ENCODE measurements at places on chromosomes 7 and 10.

DNA sequence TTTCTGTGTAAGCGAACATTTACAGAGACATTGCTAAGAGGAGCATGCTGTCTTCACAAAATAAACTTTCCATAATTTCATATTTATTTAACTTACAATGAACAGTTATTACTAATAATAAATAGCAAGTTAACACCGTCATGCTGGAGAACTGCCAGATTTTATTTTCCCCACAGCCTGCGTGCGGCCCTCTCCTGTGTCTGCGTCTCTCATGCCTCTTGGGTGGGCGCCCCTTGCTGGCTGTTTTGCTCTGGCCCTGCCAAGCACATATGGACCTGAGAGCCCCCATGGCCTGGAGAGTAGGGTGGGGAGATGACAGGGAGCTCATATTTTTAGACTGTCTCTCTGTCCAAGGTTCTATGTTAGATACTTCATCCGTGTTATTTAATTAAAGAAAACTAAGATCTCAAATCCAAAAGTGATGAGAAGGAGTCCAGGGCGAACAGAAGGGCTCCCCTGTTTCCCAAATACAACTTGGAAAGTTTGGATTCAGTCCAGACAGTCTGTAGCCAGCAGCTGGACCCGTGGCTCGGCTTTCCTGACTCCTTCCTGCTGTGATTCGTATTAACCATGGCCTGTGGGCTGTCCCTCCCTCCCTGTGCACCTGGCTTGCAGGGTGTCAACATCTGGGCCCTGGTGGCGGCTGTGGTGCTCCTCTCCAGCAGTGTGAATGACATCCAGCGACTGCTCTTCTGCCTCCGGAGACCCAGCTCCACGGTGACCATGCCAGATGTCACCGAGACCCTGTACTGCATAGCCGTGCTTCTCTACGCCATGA, 20.5 kb downstream of the FBH1 start:
- no peak for DNase-seq

GRCh38 chr10:103861505-103861904, 6.1 kb upstream of the SH3PXD2A start:
- no peak for DNase-seq

GRCh38 chr7:144436500-144436899, 33.0 kb upstream of the NOBOX start:
- no peak for DNase-seq

DNA sequence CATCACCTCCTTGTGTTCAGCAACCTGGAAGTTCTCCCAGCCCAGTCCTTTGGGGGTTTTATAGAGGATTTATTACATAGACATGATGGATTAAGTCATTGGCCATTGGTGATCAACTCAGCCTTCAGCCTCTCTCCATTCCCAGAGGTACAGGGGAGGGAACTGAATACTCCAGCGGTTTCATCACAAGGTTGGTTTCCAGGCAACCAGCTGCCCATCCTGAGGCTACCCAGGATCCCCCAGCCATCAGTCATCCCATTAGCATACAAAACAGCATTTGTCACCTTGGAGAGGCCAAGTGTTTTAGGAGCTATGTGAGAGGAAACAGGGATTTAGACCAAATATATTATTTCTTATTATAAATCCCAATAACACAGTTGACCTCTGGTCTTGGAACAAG, 584.8 kb upstream of the NRP1 start:
- no peak for DNase-seq

DNA sequence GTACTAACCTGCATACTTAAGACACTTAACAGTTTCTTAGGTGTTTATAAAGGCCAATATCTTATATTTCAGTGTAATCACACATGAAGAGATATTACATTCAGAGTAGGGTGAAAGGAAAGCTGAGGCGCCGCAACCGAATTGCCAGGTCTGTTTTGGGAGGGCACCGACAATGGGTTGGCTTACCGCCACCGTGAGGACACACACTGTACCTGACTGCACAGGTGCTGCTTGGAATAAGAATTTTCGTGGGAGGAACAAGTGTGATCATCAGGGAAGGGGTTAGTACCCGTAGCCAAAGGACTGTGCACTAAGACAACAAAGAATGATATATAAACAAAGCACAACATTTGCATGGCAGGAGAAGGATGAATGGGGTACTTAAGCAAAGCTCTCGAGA, 591.8 kb downstream of the SUGCT start:
- no peak for DNase-seq

DNA sequence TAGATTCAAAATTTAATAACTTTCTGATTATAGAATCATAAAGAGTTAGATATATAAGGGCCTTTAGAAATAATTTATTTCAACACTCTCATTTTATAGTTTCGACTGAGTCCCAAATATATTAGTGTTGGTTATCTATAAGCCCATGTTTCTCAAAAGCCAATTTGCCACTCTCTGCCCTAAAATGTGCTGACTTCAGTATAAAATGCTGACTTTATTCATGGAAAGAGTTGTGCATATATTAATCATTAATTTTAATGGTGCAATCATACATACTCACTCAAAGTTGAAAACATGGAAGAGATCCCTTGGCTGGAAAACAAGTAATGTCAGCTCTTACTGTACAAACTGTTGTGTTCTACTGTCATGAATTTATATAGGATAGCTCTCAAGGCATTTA, 19.4 kb downstream of the ZWINT start:
- DNase-seq = no peak

DNA sequence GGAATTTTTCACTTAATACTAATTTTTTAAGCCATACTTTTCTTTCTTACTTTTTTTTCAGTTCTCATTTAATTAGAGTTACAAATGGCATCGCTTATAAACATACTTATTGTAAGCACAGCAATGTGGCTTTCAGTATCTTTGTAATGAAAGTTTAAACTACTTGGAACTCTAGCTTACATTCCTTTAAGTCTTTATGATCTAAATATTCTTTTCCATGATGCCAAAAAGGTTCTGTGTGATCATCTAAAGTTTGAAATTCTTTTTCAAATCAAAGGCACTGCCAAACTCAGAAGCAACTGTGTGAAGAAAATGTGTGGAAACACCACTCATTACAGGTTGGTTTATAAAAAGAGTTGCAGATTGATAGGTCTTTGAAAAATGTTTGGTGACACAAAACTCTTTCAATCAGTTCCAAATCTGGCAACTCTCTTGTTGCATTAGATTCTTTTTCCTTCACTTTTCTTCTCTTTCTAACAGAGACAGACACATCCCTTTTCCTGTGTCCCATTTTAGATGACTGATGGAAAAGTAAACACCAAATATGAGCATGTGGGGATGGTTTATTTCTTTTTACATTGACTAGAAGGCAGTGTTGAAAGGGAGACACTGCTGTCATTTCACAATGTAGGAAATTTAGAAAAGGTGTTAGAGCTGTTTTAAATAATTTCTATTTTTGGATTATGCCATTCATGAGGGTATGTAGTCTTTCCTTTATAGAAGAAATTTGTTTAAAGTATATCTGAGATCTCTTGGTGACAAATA, 392.3 kb downstream of the SUGCT start:
- DNase-seq = no peak
